SHP77 treated with DMSO at 0.1 percent for 48 hours (cell line): ENCODE measurements at places on chromosomes 5 and 9.

- no peak for DNase-seq
Measured at GRCh38 chr9:93051680-93052089, 6.8 kb upstream of the SUSD3 start.

GRCh38 chr9:131847665-131848354, 107.9 kb upstream of the RAPGEF1 start:
- DNase-seq, result no peak

DNA sequence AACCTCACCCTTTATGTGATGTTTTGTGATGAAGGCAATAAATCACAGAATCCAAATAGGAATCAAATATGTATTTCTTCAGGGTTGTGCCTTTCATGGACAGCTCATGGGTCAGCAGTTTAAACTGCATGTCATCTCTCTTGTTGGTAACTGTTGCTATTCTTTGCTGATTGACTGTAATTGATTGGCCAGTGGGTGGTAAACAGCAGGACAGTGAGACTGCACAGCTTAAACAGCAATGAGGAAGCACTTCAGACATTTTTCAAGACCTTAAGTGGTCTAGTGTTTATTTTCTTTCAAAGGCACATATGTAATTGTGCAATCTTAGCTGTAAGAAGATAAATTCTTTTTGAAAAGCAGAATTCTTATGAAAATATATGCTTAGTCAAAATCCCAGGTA, 260.5 kb downstream of the COX7C start:
- DNase-seq, result no peak

DNA sequence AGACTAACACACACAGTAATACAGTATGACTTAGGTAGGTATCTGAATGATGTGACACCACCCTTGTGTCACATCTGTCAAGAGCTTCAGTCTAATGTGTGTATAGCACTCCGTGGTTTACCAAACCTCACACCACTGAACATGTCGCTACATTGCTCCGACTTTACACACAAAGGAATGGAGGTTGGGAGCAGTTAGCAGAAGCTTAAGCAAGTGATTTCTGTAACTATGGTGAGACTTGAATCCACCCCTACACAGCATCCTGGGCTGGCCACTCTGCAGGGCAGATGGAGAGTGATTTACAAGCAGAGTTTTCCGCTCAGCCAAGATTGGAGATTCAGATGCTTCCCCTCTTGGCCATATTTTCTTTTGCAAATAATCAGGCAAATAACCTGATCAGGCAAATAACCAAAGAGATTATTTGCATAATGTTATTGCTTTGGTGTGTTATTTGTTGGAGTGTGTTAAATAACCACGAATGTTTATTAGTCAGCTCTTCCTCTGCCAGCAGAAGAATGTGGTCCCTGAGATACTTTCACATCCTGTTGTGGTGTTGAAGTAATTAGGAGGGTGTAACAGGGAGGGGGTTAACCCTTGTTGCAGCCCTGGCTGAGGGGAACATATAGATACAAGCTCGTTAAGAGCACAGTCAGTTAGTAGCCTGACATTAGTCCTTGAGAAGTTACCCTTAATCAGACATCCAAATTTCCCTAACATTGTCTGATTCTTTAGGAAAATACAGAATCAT, 92.8 kb downstream of the SNX18 start:
- no peak for DNase-seq

DNA sequence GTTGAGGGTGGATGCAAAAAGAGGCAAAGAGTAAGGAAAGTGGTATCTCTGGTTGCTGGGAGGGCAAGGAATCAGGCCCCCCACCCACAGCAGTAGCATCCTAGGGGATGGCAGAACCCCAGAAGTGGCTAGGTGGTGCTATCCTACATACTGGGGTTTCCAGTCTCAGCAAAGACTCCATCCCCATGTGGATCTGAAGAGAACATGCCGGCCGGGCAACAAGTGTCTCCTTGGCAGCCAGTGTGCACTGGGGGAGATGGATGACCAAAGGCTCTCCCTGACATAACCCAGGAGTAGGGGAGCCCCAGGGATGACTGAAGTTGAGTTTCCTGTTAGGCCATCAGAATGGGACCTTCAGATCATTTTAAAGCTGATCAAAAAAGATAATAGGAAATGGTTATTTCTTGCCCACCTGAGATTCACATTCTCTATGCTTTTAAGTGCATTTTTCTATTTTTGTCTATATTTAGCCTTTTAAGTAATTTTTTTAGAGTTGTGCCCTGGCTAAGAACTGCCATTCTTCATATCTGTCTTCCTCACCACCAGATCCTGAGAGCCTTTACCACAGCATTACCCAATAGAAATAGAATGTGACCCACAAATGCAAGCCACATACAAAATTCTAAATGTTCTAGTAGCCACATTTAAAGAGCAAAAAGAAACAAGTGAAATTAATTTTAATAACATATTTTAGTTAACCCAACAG, 78.7 kb upstream of the SMIM23 start:
- DNase-seq, result no peak

GRCh38 chr5:138606378-138607064, 31.3 kb upstream of the HSPA9 start:
- DNase-seq, result no peak

DNA sequence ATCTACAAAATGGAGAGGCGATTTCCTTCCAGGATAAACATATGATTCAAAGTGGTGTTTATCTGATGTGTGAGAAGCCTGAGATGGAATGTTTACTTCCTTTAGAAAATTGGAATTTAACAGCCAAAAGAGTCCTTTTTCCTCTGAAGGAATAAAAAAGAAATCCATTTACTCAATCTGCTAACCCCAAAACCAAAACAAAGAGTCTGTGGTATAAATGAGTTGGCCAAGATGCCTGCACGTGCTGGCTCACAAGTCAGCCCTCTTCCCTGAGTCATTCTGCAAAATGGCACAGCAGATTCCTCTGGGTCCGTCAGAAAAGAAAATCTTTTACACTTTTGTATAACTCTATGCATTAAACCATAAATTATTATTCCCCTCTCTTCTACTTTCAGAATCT, 60.8 kb downstream of the EBF1 start:
- no peak for DNase-seq
